Mesenteric fat pad (tissue), 1 donor: ENCODE measurements at places on chromosomes 12 and 14.

DNA sequence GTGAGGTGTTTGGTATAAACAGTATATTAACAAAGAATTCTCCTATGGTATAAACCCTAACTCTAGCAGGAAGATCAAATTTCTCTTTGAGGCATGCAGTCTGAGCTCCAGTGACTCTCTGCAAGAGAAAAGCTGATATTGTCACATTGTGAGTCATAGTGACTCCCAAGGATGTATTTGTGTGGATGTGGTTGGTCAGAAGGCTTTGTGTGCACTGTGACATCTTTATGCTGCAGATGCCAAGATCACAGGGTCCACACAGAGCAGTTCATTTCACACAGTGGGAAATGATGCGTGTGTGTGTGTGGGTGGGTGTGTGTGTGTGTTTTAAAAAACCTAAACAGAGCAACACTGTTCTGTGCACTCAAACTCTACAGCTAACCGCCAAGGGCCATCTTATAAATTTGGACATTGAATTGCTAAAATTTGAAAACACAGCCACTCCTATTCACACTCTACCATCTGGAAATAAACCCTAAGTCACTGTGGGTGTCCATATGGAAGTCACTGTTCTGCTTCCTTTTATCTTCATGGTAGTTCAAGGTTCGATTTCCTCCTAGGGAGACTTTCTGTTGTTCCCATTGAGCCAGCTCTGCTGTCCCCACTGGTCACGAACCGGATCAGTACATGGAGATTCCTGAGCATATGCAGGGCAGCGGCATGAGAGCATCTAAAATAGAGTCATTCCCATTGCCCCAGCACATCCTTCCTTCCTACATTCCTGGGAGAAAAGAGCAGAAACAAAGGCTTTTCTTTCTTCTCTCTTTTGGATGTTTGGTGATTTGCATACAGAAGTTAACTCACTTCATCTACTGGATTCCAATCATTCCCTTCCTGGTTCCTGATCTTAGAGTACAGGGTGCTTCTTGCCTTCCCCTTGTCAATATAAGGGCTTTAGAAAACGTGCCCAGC is 727.6 kb downstream of the DIO2 start:
- DNase-seq: no peak

- no peak for DNase-seq
Measured at GRCh38 chr12:95723693-95724384, 66.7 kb downstream of the NTN4 start.

GRCh38 chr12:78155546-78155945 is 324.9 kb downstream of the NAV3 start:
- no peak for DNase-seq

GRCh38 chr14:63638493-63638892 is 3.2 kb downstream of the WDR89 start:
- DNase-seq: no peak

- no peak for DNase-seq
Measured at GRCh38 chr12:14514946-14515345, 52.7 kb downstream of the PLBD1 start.

DNA sequence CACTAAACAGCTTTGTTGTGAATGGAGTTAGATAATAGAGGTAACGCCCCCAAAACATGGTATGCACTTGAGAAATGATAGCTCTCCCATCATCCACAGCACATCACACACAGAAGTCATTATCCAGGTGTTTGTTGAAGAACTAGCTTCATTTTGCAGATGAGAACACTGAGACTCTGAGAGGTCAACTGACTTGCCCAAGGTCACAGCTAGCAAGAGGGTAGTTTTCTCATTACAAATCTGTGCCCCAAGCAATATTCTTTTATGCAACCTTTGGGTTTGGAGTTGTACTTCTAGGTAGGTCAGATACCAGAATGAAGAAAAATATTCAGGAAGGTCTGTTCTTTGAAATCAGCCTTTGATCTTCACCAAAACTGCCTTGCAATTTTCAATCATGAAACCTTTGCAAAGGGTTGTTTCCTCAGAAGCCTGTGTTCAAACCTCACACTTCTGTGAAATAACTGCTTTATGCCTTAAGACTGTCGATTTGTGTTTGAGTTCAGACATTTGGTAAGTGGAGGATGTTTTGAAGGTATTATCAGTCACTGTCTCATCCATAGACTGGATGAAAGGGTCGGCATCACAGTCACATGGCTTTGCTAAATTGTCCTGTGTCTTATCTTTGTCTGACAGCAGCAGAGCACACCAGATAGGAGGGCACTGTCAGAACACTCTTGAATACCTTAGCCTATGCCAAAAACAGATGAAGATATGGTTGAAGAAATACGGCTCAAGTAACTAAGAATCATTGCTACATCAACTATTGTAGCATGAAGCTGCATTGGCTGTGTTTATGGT is 233.2 kb upstream of the BTG1 start:
- no peak for DNase-seq

DNA sequence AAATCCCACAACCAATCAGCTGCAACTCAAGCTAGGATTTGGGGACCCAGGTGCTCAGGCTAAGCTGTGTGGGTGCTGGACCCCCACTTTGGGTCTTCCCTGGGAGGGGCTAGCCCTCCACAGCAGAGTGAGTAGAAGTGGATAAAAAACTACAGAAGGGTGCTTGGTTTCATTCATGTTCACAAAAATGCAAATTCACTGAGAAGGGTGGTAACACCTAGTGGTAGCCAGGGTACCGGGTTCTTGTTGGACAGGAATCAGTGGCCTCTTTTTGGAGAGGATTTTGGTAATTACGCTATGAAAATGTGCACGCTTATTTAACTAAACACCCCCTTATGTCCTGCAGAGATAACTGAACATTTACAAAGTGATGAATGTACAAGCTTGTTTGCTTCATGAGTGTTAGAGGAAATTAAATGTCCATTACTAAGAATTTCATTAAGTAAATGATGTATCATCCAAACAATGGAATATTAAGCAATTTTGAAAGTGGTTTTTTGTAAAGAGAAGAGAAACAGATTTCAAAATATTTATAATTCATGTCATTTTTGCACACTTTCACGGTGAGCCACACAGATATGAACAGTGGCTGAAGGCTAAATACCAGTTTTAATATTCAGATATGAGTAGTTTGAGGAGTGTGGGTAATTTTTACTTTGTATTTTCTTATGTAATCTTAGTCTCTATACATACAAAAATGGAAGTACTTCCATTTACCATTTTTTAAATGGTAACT is 78.3 kb downstream of the DDX51 start:
- no peak for DNase-seq

GRCh38 chr14:55926007-55926406 is 192.2 kb upstream of the PELI2 start:
- no peak for DNase-seq

- no peak for DNase-seq
Measured at GRCh38 chr12:14148489-14149270, 167.3 kb upstream of the GRIN2B start.

DNA sequence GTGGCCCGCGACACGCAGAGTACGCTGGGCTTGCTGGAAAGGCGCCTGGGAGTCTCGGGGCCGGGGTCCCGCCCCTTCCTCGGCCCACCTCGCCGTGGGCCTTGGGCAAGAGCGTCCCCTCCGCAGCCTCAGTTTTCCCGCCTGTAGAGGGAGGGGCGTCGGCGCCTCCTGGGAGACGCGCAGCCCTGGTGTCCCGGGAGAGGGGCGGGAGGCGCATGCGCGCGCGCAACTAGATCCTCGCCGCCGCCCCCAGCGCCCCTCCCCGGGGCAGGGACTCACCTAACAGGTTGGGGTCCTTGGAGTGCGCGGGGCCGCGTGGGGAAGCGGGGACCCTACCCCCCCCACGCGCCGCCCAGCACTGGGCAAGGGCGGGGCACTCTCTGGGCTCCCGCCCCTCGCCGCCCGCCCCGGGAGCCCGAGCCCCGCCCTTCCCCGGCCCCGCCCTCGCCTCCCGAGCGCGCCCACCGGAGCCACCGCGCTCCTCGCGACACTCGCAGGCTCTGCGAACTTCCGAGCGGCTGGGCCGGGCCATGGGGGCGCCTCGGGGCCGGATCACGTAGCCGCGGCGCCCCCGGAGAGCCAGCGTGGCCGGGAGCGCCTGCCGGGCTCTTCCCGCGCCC is at the start of gene KIF26A:
Gene KIF26A, plus strand, starts transcription at position 490 of the 620 bp plus-strand sequence. CDS start 136 bp downstream, outside the sequence.
- peak; percentile 89 for DNase-seq

DNA sequence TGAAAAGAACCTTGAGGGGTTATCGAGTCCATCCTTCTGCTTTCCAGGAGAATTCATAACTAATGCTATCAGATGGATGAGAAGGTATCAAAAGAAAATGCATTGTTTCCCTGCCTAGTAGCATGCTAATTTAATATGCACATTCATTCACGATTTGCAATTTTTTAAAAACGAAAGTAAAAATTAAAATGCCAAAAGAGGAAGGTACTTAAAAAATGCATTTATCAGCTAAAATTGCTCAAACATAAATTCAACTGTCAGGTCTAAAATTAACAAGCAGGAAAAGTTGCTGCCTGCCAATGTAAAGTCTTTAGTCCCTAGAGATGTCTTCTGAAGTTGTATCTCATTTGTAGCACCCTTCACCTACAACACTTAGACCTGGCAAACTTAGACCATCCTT is 7.9 kb downstream of the ATF7 start:
- no peak for DNase-seq

GRCh38 chr14:34912182-34912581 is 37.0 kb upstream of the BAZ1A start:
- DNase-seq: no peak

GRCh38 chr14:21083565-21084325 is 13.6 kb downstream of the ARHGEF40 start:
- DNase-seq: no peak

GRCh38 chr12:115835445-115835844 is 442.0 kb downstream of the MED13L start:
- DNase-seq: no peak

DNA sequence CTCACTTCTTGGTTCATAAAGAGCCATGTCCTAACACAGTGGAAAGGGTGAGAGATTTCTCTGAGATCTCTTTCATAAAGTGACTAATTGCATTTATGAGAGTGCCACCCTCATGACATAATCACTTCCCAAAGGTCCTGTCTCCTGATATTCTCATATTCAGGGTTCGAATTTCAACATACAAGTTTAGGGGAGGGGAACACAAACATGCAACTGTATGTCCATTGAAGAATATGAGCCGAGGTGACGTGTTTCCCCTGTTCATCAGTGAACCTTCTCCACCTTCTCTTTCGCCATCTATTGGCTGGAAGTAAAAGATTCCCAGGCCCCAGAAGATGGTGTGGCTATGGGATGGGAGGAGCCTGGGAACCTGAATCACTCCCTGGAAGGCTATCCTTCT is 354.2 kb upstream of the ATP2B1 start:
- no peak for DNase-seq
